ENCODE measurements at places on chromosomes 12 and 14.

DNA sequence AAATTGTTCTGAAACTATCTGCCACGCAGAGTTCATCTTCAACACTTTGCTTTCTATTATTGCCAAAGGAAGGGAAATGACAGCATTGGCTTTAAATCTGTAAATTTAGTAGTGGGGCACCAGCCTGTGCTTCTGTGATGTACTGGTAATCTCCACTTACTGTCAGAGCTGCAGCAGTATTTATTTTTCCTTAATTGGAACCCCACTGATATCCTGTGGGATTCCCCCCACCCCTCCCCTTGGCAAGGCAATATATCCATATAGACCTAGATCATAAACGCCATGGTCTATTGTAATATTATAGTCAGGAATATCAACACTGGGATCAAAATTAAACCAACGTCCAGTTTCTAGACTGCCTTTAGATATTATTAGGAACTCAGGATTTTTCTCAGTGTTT, 96.7 kb downstream of the RMST start:
- DNase-seq = no peak

- DNase-seq = no peak
Observed at GRCh38 chr14:65794674-65795279, 382.2 kb downstream of the FUT8 start.

GRCh38 chr12:104630230-104630670, 173.5 kb downstream of the CHST11 start:
- DNase-seq = no peak

DNA sequence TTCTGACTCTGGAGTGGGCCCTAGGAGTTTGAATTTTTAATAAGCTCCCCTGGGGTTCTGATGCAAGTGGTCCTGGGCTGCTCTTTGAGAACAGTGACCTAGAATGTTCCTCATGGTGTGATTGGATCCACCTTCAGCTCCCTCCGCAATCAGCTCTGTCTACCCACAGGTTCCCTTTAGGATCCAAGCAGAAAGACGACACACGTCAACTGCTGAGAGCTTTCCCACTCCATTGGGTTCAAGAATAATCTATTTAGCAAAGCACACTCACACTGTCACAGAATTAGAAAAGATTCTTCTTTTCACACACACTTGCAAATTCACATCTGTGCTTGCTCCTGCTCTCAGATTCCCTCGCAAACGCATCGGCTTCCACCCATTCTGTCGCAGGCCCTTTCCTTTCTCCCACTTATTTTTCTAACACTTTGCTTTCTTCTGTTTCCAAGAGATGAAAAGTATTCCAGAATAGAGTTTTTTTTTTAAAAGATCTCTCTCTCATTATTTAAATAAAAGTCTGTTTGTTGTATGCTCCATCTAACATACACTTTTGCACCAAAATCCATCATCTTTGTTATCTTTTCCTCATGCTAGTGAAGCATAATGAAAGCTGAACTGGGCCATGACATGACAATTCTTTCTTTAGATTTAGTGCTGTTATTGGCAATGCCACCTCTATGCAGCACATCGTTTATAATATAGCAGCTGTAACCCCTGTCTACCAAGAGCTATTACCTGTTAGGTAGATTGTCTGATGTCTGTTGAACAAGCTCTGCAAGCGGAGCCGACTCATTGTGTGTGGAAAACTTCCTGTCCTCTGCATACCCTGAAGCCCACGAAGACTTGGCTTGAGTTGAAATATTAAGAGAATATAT, 73.1 kb downstream of the CACNA1C start:
- no peak for DNase-seq

GRCh38 chr12:96513681-96514080, 24.3 kb downstream of the CFAP54 start:
- DNase-seq = no peak

DNA sequence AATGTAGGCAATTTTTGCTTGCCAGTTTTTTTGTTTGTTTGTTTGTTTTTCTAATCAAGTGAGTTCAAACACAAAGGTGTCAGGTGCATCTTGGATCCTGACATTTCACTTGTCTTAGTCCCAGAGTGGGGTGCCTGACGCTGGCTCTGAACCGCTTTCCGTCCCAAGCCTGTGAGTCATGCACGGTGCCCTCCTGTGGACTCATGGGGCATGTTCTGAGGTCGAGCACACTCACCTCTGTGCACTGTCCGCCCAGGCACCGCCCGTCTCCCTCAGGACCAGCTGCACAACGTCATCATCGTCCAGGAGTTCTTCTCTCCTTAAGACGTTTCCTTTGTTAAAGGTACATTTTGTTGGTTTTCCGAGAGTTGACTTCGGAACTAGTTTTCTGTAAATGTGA, 98.2 kb downstream of the GLT1D1 start:
- no peak for DNase-seq
